Stimulated activated CD4-positive, alpha-beta T cell treated with anti-CD3 and anti-CD28 coated beads, Interleukin-1b, Interleukin-23, amount 100 ng/mL, for 1 hour (primary cell): ENCODE measurements at places on chromosomes 4 and X.

GRCh38 chr4:36773467-36773866 lies 471.1 kb upstream of the NWD2 start:
- DNase-seq = no peak

DNA sequence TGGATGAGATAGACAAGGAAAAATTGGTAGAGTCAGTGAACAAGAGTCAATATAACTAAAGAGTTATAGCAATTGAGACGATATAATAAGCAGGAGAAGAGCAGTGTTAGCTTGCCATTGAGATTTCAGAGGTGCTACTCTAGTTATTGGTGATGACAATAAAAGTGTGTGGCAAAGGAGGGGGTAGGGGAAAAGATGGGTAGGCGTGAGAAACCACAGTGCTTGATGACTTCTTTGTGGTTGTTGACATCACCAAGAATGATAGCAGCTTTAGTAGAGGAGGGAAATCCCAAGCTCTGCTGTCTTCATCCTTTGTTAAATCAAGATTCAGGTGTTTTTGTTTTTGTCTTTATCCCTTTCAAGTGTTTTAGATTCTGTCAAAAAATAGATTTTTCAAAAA lies 179.9 kb upstream of the PPP3CA start:
- DNase-seq = peak; percentile 15

GRCh38 chrX:107562482-107562881 lies 65.8 kb upstream of the PRPS1 start:
- no peak for DNase-seq

DNA sequence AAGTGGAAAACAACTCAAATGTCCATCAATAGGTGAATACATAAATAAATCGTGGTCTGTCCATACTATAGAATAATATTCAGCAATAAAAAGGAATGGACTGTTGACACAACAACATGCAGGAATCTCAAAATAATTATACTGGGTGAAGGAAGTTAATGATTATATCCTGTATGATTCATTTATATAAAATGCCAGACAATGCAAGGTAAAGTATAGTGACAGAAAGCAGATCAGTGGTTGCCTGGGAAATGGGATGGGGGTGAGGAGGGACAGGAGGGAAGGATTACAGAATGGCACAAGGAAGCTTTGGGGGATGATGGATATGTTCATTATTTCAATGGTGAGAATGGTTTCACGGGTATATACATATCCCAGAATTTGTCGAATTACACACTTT lies 12.3 kb downstream of the PYURF start:
- no peak for DNase-seq

DNA sequence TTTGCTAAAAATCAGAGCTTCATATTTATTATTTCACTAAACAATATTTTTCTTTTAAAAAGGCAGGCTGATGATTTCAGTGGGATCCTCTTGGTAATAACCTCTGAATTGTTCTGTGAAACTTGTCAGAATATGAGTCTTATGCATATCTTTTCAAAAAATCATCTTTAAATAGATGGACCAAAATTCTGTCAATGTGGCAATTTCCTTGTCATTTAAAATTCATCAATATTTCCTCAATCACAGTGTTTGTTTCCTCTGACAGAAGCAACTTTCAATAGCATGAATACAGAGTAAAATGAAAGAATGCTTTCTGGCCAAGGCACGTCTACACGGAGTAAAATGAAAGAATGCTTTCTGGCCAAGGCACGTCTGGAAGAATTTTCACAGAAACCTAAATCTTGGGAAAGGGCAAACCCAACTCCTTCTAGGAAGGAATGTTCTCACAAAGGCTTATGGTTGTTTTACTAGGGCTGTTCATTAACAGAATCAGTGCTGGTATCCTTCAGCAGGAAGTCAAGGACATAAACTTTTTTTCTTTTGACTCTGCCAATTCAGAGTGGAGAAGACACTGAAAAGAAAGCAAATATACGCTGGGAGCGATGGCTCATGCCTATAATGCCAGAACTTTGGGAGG lies 99.0 kb upstream of the GPR34 start:
- DNase-seq = no peak

DNA sequence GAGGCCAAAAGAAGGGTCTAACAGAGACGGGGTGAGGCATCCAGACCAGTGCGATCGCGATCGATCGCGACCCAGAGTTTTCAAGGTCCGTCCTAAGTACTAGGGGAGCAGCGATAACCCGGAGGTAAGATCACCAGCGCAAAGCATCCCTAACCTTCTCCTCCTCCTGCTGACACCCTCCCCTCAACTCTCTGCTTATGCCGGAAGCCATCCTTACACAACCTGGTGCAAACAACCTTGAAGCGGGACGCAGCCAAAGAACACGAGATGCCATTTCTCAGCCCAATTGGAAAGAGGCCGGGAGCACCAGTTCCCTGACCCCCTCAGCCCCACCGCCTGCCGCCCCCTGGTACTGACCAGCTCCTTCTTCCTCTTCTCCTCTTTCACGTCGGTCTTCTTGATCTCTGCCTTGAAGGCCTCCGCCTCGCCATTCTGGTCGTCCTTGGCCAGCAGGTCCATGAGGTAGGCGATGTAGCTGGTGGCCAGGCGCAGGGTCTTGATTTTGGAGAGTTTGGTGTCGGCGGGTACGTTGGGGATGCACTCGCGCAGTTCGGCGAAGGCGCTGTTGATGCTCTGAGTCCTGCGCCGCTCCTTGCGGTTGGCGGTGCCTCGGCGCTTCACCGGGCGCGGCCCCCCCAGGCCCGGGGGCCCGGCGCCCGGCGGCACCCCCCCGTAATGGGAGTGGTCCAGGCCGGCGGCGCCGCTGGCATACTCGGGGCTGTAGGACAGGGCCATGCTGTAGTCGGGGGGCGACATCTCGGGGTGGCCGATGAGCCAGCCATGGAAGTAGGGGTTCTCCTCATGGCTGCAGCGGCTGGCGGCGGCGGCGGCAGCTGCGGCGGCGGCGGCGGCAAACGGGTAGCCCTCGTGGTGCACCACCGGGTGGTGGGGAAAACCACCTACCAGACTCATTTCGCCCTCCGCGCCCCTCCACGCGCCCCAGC lies 1.4 kb downstream of the HAND2 start:
- DNase-seq = no peak

GRCh38 chr4:18321956-18322530 lies 300.5 kb upstream of the LCORL start:
- DNase-seq = no peak

- DNase-seq = no peak
Measured at GRCh38 chrX:67328476-67328875, 215.3 kb upstream of the AR start.

- DNase-seq = no peak
Measured at GRCh38 chr4:155805016-155805415, 46.2 kb downstream of the GUCY1B1 start.

DNA sequence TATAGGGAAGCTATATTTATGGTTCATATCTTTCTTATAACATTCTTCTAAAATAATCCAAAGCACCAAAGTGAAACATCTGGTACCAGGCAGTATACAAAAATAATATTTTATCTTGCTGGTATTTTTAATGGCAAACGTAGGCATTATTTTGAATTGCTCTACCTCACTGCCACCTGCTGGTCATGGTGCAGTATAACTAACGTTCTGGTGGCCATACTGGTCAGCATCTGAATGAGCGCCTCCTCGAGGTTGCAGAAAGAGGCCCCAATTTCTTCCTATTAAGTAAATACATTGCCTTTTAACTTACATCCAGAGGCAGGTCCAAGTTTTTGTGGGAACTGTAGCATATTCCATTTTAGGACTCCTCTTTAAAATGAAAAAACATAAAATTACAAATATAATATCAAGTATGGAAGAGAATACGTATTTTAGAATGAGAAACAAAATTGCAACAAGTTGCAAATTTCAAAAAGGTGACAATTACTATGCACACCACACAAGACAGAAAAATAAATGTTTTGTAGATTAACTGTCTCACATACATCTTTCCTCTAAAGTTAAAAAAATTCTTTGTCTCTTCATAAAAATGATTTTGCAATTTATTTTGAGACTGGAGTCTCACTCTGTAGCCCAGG lies 22.9 kb upstream of the CWH43 start:
- DNase-seq = peak; percentile 49

GRCh38 chr4:109005523-109005922 lies 242.7 kb upstream of the ETNPPL start:
- DNase-seq = no peak

DNA sequence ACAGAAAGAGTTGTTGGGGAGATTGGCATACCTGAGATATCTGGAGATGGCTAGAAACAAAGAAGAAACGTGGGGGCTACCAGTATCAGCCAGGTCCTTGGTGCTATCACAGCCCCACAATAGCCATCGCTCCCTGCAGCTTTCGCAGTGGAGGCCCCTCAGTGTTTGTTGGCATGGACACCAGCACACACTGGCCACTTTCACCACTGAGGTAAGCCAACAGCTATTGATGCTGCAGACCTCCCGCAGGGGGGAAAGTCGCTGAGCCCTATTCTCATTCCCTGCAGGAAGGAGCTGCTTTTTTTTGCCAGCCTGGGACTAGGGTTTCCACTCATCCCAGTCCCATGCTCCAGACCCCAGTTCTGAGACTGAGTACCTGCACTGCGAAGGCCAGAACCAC lies 879.2 kb upstream of the IGFBP7 start:
- DNase-seq = no peak

DNA sequence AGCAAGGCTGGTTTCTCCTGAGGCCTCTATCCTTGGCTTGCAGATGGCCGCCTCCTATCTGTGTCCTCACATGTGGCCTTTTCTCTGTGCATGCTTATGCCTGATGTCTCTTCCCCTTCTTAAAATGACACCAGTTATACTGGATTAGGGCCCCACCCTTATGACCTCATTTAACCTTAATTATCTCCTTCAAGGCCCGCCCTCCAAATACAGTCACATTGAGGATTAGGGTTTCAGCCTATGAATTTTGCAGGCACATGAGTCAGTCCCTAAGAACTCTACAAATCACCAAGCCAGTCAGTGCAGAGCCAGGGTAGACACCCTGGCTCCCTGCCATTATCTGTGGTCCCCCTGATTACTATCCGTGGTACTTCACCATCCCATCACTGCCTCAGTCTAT lies 51.6 kb downstream of the MAML3 start:
- DNase-seq = no peak

- no peak for DNase-seq
Measured at GRCh38 chrX:48728653-48729052, 32.1 kb downstream of the SUV39H1 start.

- DNase-seq = no peak
Measured at GRCh38 chr4:72900952-72901351, 168.6 kb downstream of the COX18 start.

GRCh38 chr4:169208090-169208455 lies 62.7 kb downstream of the SH3RF1 start:
- DNase-seq = no peak
